ENCODE measurements at places on chromosomes 7 and 10. TPM values are rescaled to one million over a fixed set of nuclear protein-coding genes. Genes with fewer than 3 reads are reported as not detected.

DNA sequence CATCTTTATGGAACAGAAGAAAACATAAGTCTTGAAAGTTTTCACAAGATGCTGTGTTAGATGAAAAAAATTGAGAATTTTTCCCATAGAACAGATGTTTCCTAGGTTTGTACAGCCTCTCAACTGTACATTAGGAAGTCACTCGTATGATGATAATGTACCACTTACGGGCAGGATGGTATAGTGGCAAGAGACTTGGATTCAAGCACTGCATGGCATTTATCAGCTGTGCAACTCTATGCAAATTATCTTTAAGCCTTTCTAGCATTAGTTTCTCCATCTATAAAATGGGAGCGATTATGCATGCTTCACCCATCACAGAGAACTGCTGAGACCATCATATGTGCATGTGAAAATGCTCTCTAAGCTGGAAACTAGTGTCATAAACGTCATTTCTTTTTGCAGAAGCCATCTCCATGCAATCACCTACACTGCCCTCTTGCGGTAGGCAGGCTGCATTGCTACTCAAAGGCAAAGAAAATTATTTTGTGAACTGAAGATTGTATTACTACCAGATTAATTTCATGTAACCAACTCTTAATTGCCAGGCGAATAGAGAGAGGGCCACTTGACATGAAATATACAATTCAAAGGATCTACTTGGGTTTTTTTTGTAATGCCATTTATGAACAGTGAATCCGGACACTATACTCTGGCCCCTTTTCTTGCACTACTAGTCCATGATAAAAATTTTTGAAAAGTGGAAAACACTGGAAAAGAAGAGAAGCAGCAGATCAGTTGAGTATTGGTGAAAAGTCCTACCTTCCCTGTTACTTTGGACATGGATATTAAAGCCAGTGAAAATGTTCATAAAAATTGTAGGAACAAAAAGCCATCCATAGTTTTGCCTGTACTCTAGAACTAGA, 102.3 kb downstream of the JAZF1 start:
- no peaks in the 10 kb centered on the region for H3K27me3 ChIP-seq
- no peaks in the 10 kb centered on the region for H3K36me3 ChIP-seq
- H3K27ac ChIP-seq = no peak overlapping the region

GRCh38 chr7:157464111-157464970, 127.5 kb downstream of the DNAJB6 start:
- peak; percentile 38 for DNase-seq
- no peaks in the 10 kb centered on the region for H3K36me3 ChIP-seq
- H3K4me3 ChIP-seq = no peak overlapping the region
- H3K27me3 ChIP-seq = peaks cover 22% of the 10 kb centered on the region
- peaks cover 16% of the 10 kb centered on the region for H3K4me1 ChIP-seq

DNA sequence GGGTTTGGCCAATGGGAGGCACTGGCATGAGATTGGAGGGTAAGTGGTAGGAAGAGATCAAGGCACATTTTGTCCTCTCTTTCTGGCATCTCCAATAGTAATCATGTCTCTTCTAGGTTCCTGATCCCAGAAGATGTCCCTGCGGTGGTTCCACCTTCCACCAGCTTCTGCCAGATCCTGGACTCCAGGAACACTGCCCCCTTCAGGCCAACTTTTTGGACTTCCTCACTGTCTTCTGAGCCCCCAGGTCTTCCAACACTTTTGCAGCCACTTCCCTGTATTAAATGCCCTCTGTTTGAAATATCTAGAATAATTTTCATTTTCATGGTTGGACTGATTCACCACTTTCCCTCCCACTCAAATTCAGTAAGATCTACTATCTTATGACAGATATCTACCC, 60.9 kb downstream of the BAMBI start:
- no peak overlapping the region for H3K27ac ChIP-seq
- DNase-seq = no peak
- no peaks in the 10 kb centered on the region for H3K27me3 ChIP-seq

DNA sequence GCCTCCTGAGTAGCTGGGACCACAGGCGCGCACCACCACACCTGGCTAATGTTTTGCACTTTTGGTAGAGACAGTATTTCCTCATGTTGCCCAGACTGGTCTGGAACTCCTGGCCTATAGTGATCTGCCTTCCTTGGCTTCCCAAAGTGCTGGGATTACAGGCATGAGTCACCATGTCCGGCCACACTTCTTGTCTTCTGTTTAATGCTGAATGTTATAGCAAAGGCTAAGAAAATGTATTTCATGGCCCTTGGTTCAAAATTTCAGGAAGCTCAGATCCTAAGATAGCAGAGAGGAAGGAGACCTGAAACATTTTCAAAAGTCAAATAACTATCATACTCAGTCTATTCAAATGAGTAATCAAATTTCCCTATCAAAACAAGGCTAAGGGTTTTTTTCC, 229.6 kb downstream of the BAMBI start:
- H3K27me3 ChIP-seq = peaks cover 2% of the 10 kb centered on the region
- H3K36me3 ChIP-seq = no peaks in the 10 kb centered on the region
- H3K4me1 ChIP-seq = no peaks in the 10 kb centered on the region
- no peak for DNase-seq
- no peak overlapping the region for H3K27ac ChIP-seq
- H3K4me3 ChIP-seq = no peak overlapping the region

- H3K4me1 ChIP-seq = no peaks in the 10 kb centered on the region
- H3K36me3 ChIP-seq = no peaks in the 10 kb centered on the region
- DNase-seq = no peak
- no peaks in the 10 kb centered on the region for H3K27me3 ChIP-seq
- H3K27ac ChIP-seq = no peak overlapping the region
- no peak overlapping the region for H3K4me3 ChIP-seq
Measured at GRCh38 chr10:36494371-36494770, 631.0 kb upstream of the ANKRD30A start.

DNA sequence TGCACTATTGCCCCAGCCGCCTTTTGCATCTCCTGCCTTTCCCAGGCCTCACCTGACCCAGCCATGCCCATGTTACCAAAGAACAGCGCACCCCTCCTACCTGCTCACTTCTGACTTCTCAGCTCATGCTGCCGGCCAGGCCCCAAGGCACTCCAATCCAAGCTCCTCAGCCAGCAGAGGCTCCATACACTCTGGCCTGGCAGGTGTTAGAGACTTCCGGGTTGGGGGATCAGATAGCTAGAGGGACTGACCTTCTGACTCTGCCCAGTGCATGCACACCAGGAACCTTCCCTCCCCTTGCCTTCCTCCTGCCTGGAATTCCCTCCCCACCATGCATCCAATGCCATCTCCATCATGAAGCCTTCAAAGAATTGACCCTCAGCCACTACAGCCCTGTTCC, 56.2 kb upstream of the ZMIZ1 start:
- H3K27ac ChIP-seq = no peak overlapping the region
- no peaks in the 10 kb centered on the region for H3K4me1 ChIP-seq
- no peak overlapping the region for H3K4me3 ChIP-seq
- no peaks in the 10 kb centered on the region for H3K36me3 ChIP-seq

- no peaks in the 10 kb centered on the region for H3K27me3 ChIP-seq
- H3K27ac ChIP-seq = no peak overlapping the region
- no peak overlapping the region for H3K4me3 ChIP-seq
- no peaks in the 10 kb centered on the region for H3K4me1 ChIP-seq
- no peaks in the 10 kb centered on the region for H3K36me3 ChIP-seq
Measured at GRCh38 chr7:113320419-113320818, 202.1 kb upstream of the SMIM30 start.

DNA sequence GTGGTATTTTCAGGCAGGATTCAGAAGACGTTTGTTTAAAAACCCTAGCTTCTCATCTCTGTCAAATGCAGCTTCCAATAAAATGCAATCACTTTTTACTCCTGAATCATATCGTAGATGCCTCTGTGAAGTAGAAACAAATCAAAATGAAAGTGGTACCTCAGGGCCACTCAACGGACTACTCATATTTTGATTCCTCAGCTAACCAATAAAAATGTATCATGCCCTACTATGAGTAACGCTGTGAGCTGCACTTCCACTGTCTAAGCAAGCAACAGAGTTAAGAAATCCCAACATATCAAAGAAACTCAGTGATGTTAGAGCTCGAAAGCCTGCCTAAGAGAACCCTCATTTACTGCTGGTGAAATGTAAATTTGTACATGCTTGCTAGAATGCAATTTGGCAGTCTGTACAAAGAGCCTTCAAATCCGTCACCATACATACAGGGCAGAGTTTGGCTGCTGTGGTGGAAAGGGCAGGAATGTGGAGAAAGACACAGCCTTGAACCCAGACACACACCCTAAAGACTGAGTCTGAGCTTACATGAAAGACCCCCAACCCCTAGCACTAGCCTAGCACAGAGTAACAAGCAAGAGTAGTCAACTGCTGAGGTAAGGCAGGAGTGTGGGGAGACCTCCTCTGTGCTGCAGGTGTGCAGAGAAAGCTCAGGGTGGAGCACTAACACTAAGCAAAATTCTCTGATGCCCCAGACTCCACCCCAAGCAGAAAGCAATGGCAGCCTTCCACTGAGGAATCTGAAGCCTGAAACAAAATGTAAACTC, 151.5 kb downstream of the ANK3 start:
- peak overlapping the region; percentile 73 for H3K27ac ChIP-seq
- H3K4me1 ChIP-seq = peaks cover 27% of the 10 kb centered on the region
- H3K27me3 ChIP-seq = peaks cover 2% of the 10 kb centered on the region

DNA sequence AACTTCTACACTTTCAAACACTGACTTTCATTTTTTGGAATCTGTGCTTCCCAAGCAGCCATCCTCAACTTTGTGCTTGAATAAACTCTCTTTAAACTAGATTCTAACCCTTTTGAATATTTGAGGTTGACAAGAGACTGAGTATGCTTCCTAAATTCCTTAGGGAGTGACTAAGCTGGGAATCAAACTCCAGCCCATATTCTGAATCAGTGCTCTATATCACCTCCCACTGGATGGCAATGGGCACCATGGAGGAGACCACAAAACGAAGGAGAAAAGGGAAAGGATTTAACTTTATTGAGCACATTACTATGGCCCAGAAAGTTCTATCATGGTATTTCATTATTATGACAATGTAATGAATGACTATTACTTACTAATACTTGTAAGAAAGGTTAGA, 17.2 kb upstream of the SLC26A4 start:
- H3K4me3 ChIP-seq = no peak overlapping the region
- peaks cover 23% of the 10 kb centered on the region for H3K27me3 ChIP-seq

GRCh38 chr10:17644485-17644943, 563 bp downstream of the STAM start:
- H3K27ac ChIP-seq = peak overlapping the region; percentile 98
- no peaks in the 10 kb centered on the region for H3K27me3 ChIP-seq
- peaks cover 62% of the 10 kb centered on the region for H3K4me1 ChIP-seq
- DNase-seq = no peak
- peak overlapping the region; percentile 93 for H3K4me3 ChIP-seq
- peaks cover 38% of the 10 kb centered on the region for H3K36me3 ChIP-seq

The MTG1 gene
- 64.9 TPM for total RNA-seq

The SMKR1 gene
- 2.3 TPM for total RNA-seq

The GALNT11 gene
- 20.8 TPM for total RNA-seq

The IFIT2 gene
- total RNA-seq = 16.0 TPM

The CYP2C18 gene
- not detected for total RNA-seq

Measured in activated CD8-positive, alpha-beta memory T cell treated with anti-CD3 and anti-CD28 coated beads, Interleukin-2, amount 10 ng/mL, durations not matched to agents 7 days and 5 days (primary cell).